Glomerular endothelial cell (primary cell): ENCODE measurements at places on chromosomes 16 and 17. TPM values are rescaled to one million over a fixed set of nuclear protein-coding genes. Genes with fewer than 3 reads are reported as not detected.

TLCD1 gene
- 2.8 and 3.4 TPM in 2 replicates for total RNA-seq

ZNF232 gene
- total RNA-seq: 3.4 and 4.4 TPM in 2 replicates

ZNF205 gene
- 19.8 and 26.3 TPM in 2 replicates for total RNA-seq

HOXB3 gene
- total RNA-seq: 17.7 and 48.0 TPM in 2 replicates

CES2 gene
- total RNA-seq: 32.6 and 39.3 TPM in 2 replicates

CLEC18B gene
- 0.58 TPM in 1 of 2 replicates, not detected in the other for total RNA-seq

CDC42EP4 gene
- 25.0 and 36.8 TPM in 2 replicates for total RNA-seq

KIF18B gene
- 4.7 and 6.8 TPM in 2 replicates for total RNA-seq

CDC6 gene
- 4.5 and 12.1 TPM in 2 replicates for total RNA-seq

UTS2R gene
- total RNA-seq: not detected in 2 replicates

UQCRC2 gene
- total RNA-seq: 134 and 164 TPM in 2 replicates

TP53TG3 gene
- not detected in 2 replicates for total RNA-seq

STX1B gene
- total RNA-seq: 0.41 and 2.6 TPM in 2 replicates

ANKRD40CL gene
- total RNA-seq: not detected in 2 replicates

LPO gene
- total RNA-seq: not detected in 2 replicates

CENPT gene
- 46.0 and 48.5 TPM in 2 replicates for total RNA-seq

ATP1B2 gene
- not detected in 2 replicates for total RNA-seq

CACNG4 gene
- 0.05 TPM in 1 of 2 replicates, not detected in the other for total RNA-seq

TBC1D28 gene
- not detected in 2 replicates for total RNA-seq

GNAO1 gene
- total RNA-seq: not detected in 2 replicates
